ENCODE measurements at places on chromosomes 1 and 21.

DNA sequence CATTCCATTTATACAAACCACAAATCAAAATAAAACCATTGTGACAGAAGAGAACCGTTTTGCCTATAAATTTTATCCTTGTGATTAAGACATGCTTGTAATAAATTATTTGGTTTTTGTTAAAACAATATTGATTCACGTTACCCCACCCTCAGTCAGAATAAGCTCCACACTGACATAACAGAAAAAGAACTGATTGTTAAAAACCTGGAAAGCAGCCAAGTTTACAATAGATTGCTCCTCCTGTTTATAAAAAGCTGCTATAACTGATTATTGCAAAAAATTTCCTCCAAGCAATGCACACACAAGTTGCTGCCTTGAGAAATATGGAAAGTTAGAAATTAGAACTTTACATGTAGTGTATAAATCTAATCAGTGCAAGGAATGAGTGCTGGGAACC lies 263.5 kb downstream of the SETD4 start:
- peak; percentile 62 for DNase-seq

- no peak for DNase-seq
These were observed 122.0 kb downstream of the BEND5 start for GRCh38 chr1:48654606-48655210.

DNA sequence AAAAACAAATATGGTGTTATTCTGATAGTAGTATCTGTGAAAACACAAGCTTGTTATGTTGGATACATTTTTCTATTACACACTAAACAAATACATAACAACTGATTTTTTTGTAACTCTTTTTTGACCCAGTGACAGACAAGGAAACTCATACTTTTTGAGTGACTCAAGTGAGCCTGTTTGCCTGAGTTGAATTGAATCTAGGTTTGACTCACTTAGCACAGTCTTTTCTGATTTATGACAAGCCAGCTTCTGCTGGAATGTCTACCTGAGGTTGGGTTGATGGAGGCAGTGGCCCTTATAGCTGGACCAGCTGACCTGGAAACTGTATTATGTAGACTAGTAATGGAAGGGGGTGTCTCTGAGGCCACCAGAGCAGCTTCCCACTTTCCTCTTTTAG lies 4.2 kb upstream of the CLCA4 start:
- no peak for DNase-seq

- DNase-seq, result no peak
These were observed 435.5 kb downstream of the SIPA1L2 start for GRCh38 chr1:232194424-232194823.

DNA sequence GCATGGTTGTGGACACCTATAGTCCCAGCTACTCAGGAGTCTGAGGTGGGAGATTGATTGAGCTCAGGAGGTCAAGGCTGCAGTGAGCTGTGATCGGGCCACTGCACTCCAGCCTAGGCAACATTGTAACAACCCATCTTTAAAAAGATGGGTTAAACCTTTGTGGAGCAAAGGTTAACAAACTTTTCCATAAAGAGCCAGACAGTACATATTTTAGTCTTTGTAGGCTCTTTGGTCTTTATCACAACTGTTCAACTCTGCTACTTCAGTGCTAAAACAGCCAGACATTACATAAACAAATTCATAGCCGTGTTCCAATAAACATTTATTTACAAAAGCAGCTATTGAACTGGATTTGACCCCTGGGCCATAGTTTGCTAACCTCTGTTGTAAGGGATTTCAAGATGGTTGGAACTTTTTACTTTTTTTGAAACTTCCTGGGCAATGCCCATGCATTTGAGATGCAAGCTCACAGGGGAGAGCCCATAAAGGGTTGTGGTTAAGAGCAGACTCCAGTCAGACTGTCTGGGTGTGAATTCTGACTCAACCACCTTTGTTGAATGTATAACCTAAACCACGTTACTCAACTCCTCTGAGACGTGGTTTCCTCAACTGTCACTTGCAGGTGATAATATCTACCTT lies 10.8 kb downstream of the INAVA start:
- DNase-seq, result no peak

- no peak for DNase-seq
These were observed 22.8 kb downstream of the S100A6 start for GRCh38 chr1:153513023-153513422.

DNA sequence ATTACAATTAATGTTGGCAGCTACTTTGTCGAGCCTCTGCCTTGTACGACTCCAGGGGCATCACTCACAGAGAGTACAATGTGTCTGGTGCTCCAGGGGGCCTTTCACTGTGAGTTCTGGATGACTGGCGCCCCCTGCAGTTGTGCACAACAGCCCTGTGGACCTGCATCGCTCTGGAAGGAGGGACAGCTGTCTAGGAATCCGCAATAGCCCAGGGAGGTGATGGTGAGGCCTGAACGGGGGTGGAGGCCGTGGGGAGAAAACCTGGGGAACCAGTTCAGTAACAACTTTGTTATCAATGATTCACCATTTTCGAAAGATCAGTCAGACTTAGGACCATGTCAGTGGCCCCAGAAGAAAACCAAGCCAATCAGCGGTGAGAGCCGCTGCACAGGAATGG lies 189.1 kb downstream of the KAZN start:
- no peak for DNase-seq

GRCh38 chr1:29542548-29542947 lies 306.2 kb downstream of the PTPRU start:
- peak; percentile 97 for DNase-seq

GRCh38 chr1:3735027-3735681 lies 17.1 kb upstream of the CCDC27 start:
- no peak for DNase-seq

DNA sequence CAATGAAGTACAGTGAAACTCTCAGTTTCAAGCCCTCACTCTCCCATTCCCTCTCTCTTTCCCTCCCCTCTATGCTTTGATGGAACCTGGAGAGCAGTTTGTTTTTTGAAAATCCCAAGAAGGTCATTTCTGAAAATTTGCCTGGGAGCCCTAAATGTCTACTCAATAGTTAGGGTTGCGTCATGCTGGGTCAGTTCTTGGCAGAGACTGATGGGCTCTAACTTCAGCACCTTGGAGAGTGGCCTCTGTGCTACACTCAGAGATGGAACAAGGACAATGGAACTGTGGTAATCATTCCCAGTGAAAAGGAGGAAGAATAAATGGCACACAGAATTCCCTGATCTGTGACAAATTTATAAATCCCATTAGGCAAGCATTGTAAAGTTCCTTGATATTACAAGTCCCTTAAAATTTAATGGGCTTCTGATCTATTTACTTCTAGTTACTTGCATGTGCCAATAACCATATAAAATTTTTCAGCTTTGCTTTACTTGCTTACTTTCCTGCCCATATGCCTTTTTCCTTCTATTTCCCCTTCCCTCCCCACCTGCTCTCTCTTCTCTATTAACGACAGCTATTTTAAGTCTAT lies 182.9 kb upstream of the KCND3 start:
- no peak for DNase-seq

- DNase-seq, result no peak
These were observed 141.4 kb downstream of the CNIH3 start for GRCh38 chr1:224757508-224757907.

GRCh38 chr1:204263254-204263910 lies 49.6 kb upstream of the GOLT1A start:
- DNase-seq, result no peak

DNA sequence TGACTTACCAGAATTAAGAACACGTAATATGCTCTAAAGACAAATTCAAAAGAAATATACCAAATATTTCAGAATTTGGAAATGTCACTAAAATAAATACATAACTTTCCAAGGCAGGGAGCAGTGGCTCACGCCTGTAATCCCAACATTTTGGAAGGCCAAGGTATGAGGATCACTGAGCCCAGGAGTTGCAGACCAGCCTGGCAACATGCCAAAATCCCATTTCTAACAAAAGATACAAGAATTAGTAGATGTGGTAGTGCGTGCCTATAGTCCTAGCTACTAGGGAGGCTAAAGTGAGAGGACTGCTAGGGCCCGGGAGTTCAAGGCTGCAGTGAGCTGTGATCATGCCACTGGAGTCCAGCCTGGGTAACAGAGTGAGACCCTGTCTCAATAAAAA lies 11.7 kb downstream of the LUZP1 start:
- DNase-seq, result no peak

DNA sequence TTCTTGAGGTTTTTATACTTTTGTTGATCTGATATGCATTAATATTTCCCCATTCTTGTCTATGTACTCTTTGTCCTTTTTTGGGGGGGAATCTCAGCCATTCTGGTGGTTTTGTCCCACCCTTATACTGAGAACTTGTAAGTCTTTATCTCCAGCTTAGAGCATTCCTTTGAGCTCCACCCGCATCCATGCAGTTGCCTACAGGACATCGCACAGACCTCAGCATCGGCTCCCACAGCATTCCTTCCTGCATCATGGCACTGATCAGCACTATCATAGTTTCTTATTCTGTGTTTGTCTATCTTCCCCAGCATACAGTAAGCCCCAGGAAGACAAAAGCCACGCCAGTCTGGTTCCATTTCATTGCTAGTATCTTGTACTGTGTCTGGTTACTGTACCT lies 33.0 kb downstream of the HHAT start:
- no peak for DNase-seq

DNA sequence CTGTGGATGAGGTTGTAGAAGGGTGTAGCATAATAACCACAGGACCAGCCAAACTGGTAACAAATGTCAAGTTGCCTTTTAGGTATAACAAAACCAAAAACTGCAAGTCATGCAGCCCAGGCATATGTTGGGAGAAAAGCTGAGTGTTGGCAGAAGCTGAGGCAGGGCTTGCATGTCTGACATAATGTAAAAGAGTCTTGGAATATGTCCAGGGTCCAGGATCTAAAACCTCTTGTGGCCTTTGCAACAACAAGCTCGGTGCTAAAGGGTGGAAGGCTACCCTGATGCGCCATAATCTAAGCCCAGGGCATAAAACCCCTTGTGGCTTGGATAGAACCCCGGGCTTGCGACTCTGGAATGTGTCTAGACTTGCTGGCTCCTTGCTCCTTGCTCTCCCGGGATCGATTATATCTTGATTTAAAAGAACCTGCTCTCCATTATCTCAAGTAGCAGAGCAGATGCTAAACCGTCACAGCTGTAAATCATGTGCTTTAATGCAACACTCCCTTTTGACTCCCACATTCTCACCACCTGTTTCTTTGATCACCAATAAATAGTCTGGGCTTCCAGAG lies 26.5 kb upstream of the SLC35A3 start:
- peak; percentile 66 for DNase-seq

- DNase-seq, result no peak
These were observed 31.8 kb upstream of the SLFNL1 start for GRCh38 chr1:41053316-41053715.

- DNase-seq, result no peak
These were observed 156.5 kb upstream of the VAMP3 start for GRCh38 chr1:7614576-7615074.

DNA sequence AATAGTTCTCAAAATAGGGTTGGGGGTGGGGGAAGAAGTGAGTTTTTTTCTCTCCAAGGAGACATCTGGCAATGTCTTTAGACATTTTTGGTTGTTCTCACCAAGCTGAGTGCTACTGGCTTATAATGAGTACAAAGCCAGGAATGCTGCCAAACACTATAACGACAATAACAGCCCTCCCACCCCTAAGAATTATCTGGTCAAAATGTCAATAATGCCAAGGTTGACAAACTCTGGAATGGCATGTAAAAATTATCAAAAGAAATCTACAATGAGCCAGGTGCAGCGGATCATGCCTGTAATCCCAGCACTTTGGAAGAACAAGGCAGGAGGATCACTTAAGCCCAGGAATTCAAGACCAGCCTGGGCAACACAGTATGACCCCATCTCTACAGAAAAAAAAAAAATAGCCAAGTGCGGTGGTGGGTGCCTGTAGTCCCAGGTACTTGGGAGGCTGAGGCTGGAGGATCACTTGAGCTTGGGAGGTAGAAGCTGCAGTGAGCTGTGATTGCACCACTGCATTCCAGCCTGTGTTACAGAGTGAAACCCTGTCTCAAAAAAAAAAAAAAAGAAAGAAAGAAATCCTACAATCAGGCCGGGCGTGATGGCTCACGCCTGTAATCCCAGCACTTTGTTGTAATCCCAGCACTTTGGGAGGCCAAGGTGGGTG lies 2.5 kb downstream of the ATP5PF start:
- DNase-seq, result no peak

DNA sequence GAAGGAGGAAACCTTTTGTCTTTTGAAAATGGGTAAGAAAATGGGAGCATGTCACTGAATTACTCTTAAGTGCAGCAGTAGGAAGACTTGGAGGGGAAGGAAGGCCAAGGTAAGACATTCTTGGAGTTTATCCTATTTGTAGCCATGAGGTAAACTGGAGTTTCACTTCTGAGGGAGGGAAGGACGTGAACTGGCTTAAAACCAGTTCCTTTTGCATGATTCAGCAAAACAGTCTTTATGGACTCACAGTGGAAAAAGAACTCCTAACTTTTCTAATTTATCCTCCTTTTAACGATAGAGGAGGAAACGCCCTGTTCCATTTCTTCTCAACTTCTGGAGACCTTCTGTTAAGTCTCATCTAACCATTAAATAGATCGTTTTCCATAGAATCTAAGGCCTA lies 2.5 kb downstream of the PRDX6 start:
- DNase-seq, result no peak

- DNase-seq, result no peak
These were observed 11.8 kb downstream of the IER5 start for GRCh38 chr1:181100015-181100905.

DNA sequence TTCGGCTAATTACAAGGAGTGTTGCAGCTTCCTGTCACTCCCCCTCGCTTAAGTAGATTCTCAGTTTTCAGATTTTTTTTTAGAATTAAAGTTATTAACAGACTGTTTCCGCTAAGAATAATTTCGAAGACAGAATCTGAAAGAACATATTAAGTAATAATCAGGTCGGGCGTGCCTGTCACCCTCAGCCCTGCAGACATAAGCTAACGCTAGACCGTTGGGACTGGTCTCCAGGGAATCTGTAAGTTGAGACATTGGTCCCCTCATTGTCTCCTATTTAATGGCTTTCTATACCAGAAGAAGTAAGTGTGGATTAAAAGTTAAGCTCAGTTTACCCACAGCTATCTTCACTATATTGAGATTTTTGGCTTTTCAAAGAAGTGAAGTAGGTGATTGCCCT lies 14.5 kb downstream of the NMNAT1 start:
- no peak for DNase-seq

DNA sequence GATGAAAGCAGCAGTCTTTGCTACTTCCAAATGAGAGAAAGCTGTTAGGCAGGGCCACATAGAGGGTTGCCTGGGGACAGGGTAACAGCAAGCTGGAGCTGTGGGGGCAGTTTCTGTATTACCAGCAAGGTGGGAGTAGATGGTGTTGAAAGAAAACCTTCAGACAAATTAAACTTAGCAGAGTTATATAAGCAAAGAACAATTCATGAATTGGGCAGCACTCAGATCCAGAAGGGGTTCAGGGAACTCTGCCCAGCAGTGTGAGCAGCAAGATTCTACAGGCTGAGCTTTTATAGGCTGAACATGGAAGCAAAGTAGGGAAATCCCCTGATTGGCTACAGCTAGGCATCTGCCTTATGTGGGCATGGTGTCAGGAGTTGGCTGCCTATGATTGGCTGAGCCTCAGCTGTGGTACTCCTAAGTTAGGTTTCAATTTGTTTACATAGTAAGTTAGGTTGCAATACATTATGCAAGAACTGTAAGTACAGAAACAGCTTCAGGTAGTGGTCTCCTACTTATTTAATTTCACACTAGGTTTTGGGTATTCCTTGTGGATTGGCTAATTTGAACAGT lies 64.1 kb upstream of the TMPRSS2 start:
- DNase-seq, result no peak

GRCh38 chr1:8073112-8073855 lies 47.2 kb upstream of the ERRFI1 start:
- DNase-seq, result no peak

GRCh38 chr1:162823771-162824525 lies 33.4 kb downstream of the HSD17B7 start:
- no peak for DNase-seq

GRCh38 chr1:71930511-71930910 lies 351.8 kb downstream of the NEGR1 start:
- DNase-seq, result no peak
